ENCODE measurements at places on chromosomes 7 and 10. TPM values are rescaled to one million over a fixed set of nuclear protein-coding genes. Genes with fewer than 3 reads are reported as not detected.
A peak's percentile ranks its signal among the peaks of the same experiment; 100 is the strongest.

The PNLIPRP1 gene
- not detected for total RNA-seq

The GRB10 gene
- 69.5 TPM for total RNA-seq

The FAM237B gene
- total RNA-seq = not detected

The FBXO24 gene
- 0.27 TPM for total RNA-seq

The CCNJ gene
- total RNA-seq = 3.9 TPM

The SLC16A9 gene
- total RNA-seq = 0.54 TPM

The VIPR2 gene
- 16.4 TPM for total RNA-seq

DNA sequence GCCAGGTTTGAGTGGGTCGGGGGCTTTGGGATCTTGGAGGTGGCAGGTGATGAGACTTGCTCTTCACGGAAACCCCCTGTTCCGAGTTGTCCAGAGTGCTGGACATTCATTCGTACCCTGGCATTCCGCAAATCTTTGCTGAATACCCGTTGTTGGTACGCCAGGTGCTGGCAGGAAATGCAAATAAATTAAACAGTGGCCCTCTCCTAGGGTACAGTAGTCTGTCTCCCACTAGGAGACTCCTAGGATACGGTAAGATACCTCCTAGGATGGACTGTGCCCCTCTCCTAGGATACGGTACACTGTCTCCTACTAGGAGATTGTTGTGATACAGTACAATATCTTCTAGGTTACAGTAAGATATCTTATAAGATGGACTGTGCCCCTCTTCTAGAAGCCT is 544 bp downstream of the SEC23IP start:
- no peak for DNase-seq

DNA sequence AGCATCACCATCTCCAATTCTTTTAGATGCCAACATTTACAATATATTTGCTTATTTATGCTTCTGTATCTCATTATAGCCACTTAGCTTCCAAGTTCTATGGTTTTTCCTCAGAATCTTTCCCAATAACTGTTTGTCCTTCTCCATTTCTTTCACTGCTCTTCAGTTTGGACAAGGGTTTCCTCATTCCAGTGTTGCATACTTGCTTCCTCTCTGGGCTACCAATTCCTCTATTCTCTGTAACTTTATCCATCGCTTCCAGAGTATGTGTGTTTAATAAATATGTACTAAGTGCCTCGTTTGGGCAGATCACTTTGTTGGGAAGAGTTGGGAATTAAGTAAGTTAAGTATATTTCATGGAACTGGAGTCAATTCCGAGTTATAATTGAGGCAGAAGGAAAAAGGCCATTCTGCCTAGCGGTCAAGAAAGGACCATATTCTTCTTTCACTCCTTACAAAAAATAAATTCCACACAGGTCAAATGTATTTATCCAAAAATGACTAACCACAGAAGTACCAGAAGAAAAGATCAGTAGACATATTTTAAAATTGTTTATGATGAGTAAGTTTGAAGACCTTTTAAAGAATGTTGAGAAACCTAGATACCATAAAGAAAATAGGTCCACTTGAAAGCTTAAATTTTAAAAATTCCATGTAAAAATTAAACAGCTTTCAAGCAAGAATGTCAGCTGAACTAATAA is 10.8 kb downstream of the STAMBPL1 start:
- no peak for DNase-seq

DNA sequence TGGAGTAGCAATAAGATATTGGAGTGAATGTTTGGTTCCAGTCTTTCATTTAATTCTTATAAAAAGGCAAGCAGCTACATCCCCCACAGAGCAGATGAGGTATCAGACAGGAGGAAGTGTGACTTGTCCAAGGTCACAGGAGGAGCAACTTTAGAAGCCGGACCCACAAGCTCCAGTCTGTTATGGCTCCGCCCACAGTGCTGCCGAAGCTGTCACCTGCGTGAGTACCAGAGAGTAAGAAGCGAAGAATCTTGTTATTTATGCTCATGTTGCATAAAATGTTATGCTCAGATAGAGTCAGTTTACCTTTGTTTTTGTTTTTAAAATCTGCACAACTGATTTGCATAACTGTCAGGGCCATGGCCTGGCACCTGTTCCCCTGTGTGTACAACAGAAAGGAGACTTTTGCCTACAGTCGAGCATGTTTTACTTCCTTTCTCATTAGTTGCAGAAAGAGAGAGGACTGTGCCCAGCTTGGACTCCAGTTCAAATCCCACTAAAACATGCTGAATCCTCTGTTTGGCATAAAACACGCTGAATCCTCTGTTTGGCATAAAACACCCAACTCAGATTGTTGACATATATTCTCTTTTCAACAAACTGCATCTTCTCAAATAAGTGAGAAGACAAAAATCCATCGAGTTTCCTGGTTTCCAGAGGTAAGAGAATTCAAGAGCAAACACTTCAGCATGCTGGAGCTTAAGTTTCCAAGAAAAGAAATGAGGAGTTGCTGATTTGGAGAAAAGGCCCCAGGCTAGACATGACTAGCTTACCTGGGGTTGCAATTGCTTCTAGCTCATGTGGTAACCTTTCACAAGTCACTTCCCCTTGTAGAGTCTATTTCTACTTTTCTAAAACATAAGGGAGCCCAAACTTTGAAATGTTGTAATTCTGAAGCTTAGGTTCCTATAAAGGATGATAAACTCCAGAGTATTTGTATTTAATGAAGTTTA is 409.8 kb upstream of the ZMIZ1 start:
- no peak for DNase-seq

DNA sequence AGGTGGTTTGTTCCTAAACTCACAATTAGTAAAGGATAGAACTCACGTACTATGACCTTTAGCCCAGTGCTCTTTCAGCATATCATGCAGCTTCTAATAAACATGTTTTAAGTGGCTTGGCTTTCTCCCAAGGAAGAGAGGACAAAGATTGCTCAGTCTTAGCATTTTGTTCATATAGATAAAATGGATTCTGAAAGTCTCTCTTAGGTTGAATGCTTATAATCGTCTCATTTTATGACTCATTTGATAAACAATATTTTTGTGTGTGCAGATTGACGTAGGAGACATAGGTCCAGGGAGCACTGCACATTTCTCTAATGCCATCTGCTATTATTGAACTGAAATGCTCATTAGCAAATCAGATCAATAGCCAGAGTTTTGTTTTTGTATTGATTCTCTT is 44.8 kb downstream of the GNAT3 start:
- no peak for DNase-seq

DNA sequence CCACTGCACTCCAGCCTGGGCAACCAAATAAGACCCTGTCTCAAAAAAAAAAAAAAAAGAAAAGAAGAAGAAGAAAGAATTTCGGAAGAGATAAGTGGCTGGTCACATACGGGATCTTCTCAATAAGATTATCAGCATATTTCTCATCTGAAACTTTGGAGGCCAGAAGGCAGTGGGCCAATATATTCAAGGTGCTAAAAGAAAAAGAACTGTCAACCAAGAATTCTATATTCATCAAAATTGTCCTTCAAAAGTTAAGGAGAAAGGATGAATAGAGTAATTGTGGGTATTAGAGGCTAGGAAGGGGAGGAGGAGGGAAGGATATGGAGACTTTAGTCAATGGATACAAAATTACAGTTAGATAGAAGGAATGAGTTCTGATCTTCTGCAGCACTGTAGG is 43.9 kb upstream of the NANOS1 start:
- DNase-seq = no peak

- DNase-seq = peak; percentile 48
Observed at GRCh38 chr7:311131-311680, 21.2 kb downstream of the FOXL3 start.

GRCh38 chr7:101848208-101848951 is 31.0 kb downstream of the CUX1 start:
- DNase-seq = peak; percentile 37

- DNase-seq = no peak
Observed at GRCh38 chr10:104680467-104681401, 39.6 kb downstream of the SORCS3 start.

DNA sequence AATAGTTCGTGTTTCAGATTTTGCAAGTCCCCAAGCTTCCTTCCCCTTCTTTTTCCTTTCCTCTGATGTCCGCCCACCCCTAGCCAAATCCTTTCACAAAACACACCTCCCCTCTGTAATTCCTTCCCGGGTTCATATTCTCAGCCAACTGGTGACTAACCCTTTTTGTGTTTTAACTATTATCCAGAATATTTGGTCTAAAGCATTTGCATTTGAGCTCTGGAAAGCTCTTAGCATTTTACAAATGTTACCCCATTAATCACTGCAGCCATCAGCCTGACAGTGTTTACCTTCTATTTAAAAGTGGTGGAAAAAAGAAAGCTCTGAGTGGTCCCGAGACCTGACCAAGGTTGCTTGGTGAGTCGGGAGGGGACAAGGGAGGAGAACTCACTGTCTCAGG is 139.0 kb downstream of the CREB5 start:
- DNase-seq = no peak

DNA sequence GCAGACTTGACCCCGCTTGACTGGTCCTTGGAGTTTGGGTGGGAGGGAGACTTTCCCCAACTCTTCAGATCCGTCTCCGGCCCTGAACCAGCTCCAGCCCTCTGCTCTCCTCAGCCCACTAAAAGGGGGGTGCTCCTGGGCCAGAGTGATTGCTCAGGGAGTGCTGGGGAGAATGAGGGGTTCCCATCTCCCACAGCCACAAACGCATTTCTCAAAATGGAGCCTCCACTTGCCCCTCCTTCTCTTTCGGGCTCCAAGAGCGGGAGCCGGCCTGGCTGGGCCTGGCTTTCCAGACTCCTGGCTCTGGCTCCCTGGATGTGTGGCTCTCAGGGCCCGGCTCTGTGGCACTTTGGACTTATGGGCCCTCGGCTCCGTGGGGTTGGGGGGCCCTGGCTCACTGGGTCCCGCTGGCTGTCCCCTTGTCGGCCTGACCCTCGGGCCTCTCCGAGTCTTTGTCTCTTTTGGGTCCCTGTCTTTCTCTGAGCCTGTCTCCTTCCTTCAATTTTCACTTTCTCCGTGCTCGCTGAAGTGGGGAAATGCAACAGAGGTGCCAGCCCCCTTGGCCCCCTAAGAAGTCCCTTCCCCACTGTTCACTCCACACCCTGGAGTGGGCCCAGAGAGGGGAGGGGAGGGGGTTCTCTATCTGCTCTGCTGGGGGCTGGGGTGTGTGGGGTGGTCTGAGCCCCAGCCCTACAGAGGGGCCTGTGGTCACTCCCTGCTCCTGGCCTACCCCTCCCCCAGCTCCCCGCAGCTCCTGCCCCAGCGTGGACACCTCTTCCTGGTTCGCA is 713 bp downstream of the LZTS2 start:
- DNase-seq = peak; percentile 74

GRCh38 chr10:13943735-13944398 is 357.1 kb downstream of the PRPF18 start:
- no peak for DNase-seq

- no peak for DNase-seq
Observed at GRCh38 chr7:98674881-98675280, 57.8 kb downstream of the NPTX2 start.

DNA sequence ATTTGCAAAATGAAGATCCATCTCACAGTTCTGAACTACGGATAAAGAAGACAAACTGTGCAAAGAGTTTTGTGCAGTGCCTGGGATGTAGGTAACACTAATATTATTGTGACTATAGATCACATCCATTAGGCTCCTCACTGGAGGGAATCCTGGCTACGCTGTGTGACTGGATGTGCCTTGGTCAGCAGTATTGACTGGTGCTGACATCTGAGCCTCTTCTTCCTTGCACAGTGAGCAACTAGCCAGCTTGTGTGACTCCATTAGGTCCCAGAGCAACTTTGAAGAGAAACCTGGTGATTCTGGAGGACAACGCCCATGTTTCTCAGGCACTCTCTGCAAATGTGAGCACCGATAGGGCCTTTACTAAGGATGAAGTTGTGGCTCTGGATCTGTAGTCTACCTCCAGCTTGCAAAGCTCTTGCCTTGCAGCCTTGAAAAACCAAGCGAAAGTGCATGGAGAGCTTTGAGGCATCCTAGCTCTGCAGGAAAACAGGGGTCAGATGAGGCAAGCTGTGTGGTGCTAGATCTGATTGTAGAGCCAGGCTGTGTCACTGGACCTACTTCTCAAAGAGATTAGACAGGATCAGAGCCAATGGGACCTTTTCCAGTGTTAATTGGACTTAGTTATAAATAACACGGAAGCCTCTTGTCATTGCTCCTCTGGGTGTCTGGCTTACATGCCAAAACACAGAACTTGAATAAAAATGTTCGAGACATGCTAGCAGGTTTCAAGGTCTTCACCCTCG is 303.6 kb upstream of the LYZL1 start:
- DNase-seq = no peak

DNA sequence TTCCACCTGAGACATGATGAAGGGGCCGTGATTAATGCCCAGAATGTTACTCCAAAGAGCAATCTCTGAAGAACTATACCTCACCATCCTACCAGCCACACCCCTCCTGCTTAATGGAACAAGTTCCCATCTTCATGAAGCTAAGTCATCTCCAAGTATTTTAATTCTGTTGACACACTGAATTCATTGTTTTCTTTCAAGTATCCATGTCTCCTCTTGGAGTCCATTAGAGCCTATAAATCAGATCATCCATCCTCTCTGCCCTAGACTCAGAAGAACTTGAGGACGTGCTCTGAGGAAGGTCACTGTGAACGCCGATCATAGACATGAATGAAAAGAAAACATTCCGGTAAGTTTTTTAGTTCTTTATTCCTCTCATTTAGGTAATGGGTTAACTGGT is 126.8 kb downstream of the RSU1 start:
- DNase-seq = no peak

DNA sequence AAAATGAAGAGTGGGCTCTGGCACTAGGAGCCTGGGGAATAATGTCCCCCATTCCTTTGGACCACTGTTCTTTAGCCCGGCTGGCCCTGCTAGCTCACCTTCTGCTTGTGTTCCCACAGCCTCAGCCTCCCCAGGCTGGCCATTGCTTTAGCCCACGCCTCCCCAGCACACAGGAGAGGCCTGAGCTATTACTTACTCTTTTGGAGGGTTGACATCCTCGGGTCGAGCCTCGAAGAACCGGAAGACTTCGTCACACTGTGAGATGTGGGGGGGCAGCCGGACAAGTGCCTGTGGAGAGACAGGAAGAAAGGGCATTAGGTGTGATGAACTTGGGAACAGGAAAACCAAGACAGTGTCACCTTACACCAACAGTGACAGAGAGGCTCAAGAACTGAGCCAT is 131.3 kb downstream of the SH3PXD2A start:
- DNase-seq = no peak

DNA sequence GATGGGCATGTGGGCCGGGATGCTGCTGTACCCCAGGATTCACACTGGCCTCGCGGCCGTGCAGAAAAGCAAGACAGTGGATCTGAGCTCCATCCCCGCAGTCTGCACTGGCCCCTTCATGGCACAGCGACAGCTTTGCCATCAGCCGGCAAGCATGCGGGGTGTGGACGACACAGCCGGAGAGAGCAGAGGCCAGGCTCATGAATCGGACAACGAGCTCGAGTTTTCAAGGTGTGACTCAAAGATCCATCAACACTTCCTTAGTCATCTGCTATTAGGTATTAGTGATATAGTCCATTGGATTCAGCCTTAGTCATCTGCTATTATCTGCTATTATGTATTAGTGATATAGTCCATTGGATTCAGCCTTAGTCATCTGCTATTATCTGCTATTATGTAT is 254.7 kb downstream of the KLF6 start:
- no peak for DNase-seq

GRCh38 chr7:107917763-107918651 is 27.0 kb downstream of the DLD start:
- no peak for DNase-seq

Measured in sigmoid colon (tissue), 7 donors.